ENCODE measurements at places on chromosomes 2 and 18.

DNA sequence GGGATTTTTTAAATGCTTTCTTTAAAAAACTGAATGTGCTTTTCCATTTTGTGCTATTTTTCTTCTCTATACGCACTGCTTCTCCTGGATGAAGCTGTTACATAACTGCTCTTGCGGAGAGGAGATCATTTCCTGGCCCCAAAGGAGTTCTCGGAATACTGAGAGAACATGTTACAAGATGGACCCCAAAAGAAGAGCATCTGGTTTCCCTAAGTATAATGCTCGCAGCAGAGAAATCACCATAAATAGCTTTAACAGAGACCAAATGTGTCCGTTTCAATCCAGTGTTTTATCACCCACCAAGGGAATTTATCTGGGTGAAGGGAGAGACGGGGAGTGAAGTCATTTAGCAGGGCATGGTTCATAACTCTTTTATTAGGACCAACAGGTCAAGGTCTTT is 80.1 kb downstream of the RBM43 start:
- DNase-seq, result no peak

DNA sequence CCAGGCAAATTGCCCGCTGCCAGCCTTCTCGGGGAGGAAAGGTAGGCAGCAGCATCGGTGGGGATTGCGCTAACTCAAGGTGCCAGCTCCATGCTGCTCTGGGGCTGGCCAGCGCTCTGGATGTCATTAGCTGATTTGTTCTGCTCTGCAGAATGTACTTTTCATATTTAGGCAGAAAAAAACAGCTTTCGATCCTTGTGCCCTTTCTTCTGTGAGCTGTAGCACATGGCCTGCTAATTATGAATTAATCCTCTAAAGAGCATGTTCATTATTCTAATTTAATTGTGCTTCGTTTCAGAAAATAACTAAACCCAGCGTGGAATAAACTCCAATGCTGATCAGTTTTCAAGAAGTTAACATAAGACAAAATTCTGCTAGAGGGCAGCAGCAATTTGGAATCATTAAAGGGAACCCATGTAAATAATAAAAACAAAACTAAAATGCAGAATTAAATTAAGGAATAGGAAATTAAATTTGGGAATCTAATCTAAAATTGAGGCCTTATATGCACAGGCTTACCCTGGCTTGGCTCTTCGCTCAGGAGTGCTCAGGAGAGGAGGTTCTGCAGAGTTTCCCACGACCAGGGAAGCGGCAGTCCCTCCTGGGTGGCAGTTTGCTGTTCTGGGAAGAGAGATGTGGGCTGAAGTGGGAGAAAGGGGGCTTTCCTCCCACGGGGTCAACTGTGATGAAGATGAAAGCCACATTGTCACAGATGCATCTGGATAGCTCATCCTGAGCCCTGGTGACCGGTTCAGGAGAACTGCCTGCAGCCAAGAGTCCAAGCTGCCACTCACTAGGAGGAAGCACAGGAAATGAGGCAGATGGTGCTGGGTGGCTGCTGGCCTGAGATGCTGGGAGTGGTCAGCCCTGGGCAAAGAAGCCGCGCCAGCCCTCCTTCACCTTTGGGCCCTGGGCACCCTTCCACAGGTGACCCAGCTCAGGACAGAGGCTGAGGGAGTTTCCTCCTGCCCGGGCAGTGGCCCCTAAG is 93.2 kb upstream of the PKDCC start:
- no peak for DNase-seq

DNA sequence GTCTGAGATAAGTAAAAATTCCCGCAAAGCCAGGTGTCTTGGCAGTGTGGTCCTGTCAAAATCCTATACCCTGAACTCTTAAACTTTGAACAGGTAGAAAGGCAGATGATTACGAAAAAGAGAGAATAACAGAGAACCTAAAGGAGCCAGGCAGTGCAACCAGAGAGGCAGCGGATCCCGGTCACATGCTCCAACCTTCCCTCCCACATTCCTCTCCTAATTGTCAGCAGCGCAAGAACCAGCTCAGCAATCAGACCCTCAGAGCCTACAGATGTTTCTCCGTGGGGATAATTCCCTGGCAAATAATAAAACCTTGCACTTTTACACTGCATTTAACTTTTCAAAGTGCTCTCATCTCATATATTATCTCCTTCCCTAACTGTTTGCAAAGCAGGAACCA is 124.8 kb downstream of the EPHA4 start:
- DNase-seq, result no peak

GRCh38 chr2:128520791-128521190 is 202.1 kb upstream of the HS6ST1 start:
- no peak for DNase-seq

- DNase-seq, result no peak
Observed at GRCh38 chr18:70380915-70381896, 92.4 kb downstream of the SOCS6 start.

GRCh38 chr2:233053928-233054784 is 6.0 kb upstream of the INPP5D start:
- DNase-seq, result no peak

- no peak for DNase-seq
Observed at GRCh38 chr2:184413221-184413620, 185.1 kb upstream of the ZNF804A start.

GRCh38 chr18:63319383-63320122 is at the start of gene BCL2:
BCL2 (minus strand) TSS chr18:63319769.
- DNase-seq, result no peak

GRCh38 chr2:12636837-12637581 is 79.7 kb upstream of the TRIB2 start:
- no peak for DNase-seq

GRCh38 chr2:39447266-39448168 is 10.4 kb upstream of the MAP4K3 start:
- no peak for DNase-seq

GRCh38 chr18:22613058-22613690 is 195.5 kb upstream of the CTAGE1 start:
- no peak for DNase-seq

DNA sequence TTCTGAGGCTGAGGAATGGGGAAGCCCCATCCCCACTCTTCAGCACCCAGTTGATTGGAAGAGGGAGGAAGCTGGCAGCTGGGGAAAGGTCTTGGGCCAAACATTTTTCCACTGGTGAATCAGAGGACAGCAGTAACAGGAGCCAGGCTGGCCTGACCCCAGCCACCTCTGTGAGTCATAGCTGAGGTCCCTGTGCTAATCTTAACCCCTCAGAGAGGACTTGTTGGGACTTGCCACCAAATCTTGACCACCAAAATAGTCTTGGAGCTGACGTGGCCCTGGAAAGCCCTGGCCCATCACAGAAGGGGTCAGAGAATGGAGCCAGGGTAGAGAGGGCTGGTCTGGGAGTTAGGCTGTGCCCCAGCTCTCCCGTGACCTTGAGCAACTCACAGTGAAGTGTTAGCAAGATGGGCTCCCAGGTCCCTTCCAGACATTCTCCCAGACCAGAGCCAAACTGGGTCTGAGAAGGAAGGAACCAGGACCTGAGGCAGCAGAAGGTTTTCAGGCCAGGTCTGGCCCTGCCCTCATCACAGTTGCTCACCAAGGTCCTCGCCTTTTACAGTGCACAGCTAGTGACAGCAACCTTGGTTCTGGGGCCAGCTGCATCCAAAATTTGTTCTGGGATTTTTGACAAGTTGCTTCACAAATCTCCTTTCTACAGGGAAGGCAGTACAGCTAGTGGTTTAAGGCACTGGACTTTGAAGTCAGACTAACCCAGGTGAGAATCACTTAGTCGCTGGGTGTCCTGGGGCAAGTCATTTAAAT is 266.6 kb downstream of the CYP26B1 start:
- DNase-seq, result no peak

DNA sequence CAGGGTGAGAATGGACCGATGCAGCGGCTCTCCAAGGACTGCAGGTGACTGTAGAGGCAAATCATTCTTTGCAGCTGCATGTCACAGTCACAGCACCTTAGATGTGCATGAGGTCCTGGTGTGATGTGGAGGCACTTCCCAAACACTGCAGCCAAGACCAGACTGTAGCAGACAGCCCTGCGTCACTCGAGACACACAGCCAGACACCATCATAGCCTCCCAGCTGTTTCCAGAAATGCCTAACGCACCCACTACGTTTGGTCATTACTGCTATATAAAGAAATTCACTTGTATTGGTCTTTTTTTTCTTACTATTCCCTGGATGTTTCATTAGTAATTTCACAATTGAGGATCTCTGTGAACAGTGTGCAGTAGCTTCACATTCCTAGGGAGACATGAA is 60.9 kb downstream of the SH3YL1 start:
- no peak for DNase-seq

GRCh38 chr2:7348761-7349160 is 431.5 kb downstream of the RNF144A start:
- no peak for DNase-seq

DNA sequence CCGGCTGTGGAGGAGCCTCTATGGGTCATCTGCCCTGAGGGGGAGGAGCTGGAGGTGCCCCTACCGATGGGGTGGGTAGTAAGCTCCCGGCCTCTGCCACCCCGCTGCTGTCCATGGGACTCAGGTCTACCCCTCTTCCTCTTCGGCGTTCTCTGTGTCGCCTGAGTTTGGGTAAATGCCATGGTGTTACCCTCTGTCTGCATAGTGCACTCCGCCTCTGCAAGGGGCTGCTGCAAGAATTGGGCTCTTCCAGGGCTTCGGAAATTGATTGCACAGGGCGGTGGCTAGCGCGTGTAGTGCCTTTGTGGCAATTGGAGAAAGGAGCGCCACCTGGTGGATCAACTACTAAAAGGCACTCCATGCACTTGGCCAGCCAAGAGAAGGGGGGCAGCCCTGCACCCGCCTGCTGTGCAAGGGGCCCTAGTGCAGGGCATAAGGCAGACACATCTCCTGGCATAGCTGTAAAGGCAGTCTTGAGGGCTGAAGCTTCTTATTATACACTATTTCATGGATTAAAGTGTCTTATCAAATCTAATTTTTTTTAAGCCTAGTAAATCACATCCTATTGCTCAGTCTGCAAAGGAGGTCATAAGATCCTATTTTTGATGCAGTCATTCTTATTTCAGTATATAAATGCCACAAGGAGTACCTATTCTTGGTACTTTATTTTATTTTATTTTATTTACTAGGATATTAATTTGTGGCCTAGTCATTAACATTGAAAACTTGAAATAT is 308.9 kb downstream of the PDE11A start:
- peak; percentile 35 for DNase-seq

GRCh38 chr2:118748245-118748885 is 99.1 kb downstream of the EN1 start:
- no peak for DNase-seq

GRCh38 chr18:9876212-9876866 is 9.4 kb upstream of the TXNDC2 start:
- no peak for DNase-seq

DNA sequence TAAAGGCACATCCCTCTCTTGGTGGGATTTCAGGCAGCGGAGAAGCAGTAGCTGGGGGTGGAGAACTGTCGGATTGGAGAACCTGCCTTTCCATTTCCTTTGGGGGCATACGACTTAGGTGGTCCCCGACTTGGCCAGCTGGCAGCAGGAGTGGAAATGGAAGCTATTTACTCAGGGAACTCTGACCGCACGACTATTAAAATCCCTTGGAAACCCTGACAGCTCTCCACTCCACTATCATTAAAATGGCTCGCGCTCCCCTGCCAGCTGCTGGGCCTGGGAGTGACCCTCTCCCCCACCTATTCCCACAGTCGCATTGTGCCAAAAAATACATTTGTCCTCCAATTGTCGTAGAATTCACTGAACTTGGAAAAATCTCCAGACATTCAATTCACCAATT is 77.7 kb upstream of the APCDD1 start:
- no peak for DNase-seq

DNA sequence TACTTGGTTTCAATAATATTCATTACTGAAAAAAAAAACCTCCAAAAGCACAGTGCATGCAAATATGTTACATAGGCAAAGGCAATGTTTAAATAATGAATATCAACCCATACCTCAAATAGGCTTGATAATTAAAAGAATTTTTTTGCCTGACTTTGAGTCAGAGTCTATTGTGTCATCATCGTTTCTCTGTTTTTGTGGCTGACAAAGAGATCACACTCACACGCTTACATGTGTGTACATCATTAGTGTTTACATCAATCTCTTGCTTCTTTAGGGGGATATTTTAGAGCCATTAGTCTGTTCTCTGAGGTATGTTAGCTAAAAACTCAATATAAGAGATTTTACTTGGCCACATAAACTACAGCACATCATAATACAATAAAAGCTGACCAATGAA is 150.3 kb upstream of the MMADHC start:
- no peak for DNase-seq

DNA sequence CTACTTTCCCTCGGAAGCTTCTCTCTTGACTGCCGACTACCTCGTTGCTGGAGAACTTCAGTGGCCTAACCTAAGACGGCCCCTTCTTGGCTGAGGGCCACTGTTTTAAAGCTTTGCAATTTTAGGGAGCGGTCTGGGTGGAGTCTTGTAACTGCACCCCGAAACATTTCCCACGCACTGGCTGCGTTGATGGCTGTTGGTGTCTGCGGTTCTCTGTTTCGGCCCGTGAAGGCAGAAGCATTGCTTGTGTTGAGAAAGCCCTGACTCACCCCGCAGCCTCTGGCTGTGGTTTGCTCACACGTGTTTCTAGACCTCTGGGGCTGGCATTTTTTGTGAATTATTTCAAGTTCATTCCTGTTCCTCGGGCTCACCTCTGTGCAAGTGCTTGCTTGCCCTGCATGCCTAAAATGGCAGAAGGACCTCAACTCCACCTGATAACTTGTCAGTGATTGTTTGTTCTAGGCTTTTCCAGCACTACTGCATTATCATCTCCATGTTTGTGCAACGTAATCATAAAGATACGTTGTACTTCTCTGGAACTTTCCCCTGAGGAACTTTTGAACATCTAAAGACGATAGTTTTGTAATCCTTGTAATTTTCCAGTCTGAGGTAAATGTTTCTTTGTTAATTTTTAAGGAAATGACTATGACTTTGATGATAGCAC is 94.2 kb upstream of the DLX2 start:
- DNase-seq, result peak; percentile 3

Data from GOT3 (cell line).